ENCODE measurements at places on chromosomes 12 and 14.

DNA sequence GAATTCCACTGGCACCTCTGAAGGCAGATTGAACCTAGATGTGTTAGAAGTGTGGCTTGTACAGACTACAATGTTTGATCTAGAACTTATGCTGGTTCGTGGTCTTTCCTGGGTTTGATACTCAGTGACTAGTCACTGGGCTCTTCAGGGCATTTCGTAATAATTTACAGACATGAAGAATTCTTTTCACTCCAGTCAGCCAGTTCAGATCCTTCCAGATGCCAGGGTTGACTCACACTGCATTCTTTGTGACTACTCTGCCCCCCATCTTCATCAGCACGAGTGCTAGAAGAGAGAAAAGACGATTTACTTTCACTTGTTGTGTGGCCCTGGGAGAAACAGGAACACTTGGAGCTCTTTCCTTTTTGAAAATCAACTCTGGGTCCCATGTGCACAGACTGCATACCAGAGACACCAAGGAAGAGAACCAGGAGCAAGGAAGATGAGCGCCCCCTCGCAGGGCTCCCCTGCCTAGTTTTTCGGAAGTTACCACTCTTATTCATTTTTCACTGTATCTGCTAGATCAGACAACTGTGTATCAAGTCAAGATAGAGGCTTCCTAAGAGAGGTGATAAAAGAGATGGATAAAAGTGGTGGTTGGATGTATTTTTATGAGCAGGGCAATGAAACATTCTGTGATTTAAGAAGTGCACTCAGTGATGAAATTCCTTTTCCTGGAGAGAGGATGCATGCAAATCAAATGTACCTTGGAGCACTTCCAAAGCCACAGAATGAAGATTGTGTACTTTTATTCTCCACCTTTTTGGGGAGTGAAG lies 33.5 kb upstream of the EVL start:
- peaks cover 4% of the 10 kb centered on the region for H3K4me1 ChIP-seq
- H3K27ac ChIP-seq = no peak overlapping the region
- no peak overlapping the region for H3K4me3 ChIP-seq
- DNase-seq = no peak

- no peak overlapping the region for H3K4me3 ChIP-seq
- H3K36me3 ChIP-seq = no peaks in the 10 kb centered on the region
- H3K4me1 ChIP-seq = no peaks in the 10 kb centered on the region
- H3K27ac ChIP-seq = no peak overlapping the region
- no peak for DNase-seq
Measured at GRCh38 chr12:119206348-119207062, 27.8 kb downstream of the HSPB8 start.

- no peaks in the 10 kb centered on the region for H3K36me3 ChIP-seq
- no peaks in the 10 kb centered on the region for H3K4me1 ChIP-seq
- H3K27ac ChIP-seq = no peak overlapping the region
- no peaks in the 10 kb centered on the region for H3K27me3 ChIP-seq
- H3K4me3 ChIP-seq = no peak overlapping the region
Measured at GRCh38 chr12:82527165-82527780, 159.4 kb upstream of the TMTC2 start.

DNA sequence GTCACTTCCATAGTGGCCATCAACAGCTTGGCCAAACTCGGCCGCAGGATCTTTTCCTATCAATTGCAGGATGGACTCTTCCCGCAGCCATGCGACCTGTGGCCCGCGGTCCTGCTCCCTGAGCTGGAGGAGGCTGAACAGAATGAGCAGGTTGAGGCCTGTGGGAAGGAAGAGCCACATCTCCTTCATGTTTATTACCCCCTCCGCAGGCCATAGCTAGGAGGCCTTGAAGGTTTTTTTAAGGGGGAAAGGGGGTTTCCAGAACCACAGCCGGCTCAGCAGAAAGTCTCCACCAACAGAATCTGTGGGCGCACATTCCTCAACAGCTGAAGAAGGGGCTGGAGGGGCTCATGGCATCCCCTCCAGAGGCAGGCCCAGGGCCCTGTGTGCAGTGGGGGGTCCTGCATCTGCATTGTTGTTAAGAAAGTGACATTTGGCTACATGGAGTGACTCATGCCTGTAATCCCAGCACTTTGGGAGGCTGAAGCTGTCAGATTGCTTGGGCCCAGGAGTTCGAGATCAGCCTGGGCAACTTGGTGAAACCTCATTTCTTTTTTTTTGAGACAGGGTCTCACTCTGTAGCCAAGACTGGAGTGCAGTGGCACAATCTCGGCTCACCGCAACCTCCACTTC lies 25.2 kb upstream of the PPP1R13B start:
- H3K4me1 ChIP-seq = no peaks in the 10 kb centered on the region
- no peak overlapping the region for H3K27ac ChIP-seq
- no peaks in the 10 kb centered on the region for H3K36me3 ChIP-seq
- H3K4me3 ChIP-seq = no peak overlapping the region

- no peaks in the 10 kb centered on the region for H3K36me3 ChIP-seq
- H3K4me3 ChIP-seq = no peak overlapping the region
- peaks cover 7% of the 10 kb centered on the region for H3K4me1 ChIP-seq
- no peak for DNase-seq
- no peaks in the 10 kb centered on the region for H3K27me3 ChIP-seq
Measured at GRCh38 chr14:74308695-74309094, 6.0 kb upstream of the ABCD4 start.

- H3K27me3 ChIP-seq = no peaks in the 10 kb centered on the region
- no peaks in the 10 kb centered on the region for H3K36me3 ChIP-seq
- no peak for DNase-seq
- H3K27ac ChIP-seq = no peak overlapping the region
- H3K4me1 ChIP-seq = no peaks in the 10 kb centered on the region
Measured at GRCh38 chr14:34237081-34237480, 225.0 kb downstream of the SPTSSA start.

DNA sequence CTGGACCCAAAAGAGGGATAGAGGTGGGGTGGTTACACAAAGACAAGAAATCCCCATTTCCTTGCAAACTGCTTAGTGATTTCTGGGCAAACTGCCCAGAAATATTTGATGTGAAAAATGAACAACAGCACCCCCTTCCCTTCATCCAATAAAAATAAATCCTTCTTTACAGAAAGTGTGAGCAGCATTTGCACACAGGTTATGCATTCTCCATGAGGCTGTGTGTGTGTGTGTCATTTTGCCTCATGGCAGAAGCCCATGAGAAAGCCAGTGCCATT lies 17.2 kb upstream of the NRXN3 start:
- H3K4me1 ChIP-seq = no peaks in the 10 kb centered on the region
- no peak overlapping the region for H3K27ac ChIP-seq
- H3K36me3 ChIP-seq = no peaks in the 10 kb centered on the region
- peaks cover 4% of the 10 kb centered on the region for H3K27me3 ChIP-seq
- H3K4me3 ChIP-seq = no peak overlapping the region
- DNase-seq = no peak

GRCh38 chr12:106197906-106198623 lies 49.8 kb downstream of the CKAP4 start:
- peaks cover 9% of the 10 kb centered on the region for H3K27me3 ChIP-seq
- no peak overlapping the region for H3K27ac ChIP-seq
- no peaks in the 10 kb centered on the region for H3K36me3 ChIP-seq
- no peaks in the 10 kb centered on the region for H3K4me1 ChIP-seq

DNA sequence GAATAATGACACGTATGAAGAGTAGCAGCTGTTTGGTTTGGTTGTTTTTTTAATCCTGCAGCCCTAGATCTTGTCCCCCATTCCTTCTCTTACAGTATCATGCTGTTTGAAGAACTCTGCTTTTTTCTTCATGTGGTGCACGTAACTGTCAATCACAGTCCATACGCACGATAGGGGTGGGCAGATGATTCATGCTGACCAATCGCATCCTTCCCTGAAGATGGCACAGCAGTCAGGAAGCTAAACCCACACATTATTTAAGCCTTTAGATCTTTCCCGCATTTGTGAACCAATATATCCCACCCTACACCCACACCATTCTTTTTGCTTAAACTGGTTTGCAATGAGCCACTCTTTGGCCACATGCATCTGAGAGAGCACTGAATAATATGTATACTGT lies 158.9 kb upstream of the PLEKHA5 start:
- DNase-seq = no peak
- H3K4me3 ChIP-seq = no peak overlapping the region
- H3K27me3 ChIP-seq = peaks cover 2% of the 10 kb centered on the region
- H3K36me3 ChIP-seq = no peaks in the 10 kb centered on the region
- no peak overlapping the region for H3K27ac ChIP-seq
- no peaks in the 10 kb centered on the region for H3K4me1 ChIP-seq

GRCh38 chr12:93315907-93316622 lies 61.7 kb upstream of the NUDT4 start:
- no peak overlapping the region for H3K27ac ChIP-seq
- H3K4me1 ChIP-seq = no peaks in the 10 kb centered on the region
- DNase-seq = no peak
- no peaks in the 10 kb centered on the region for H3K36me3 ChIP-seq

GRCh38 chr14:22691171-22691570 lies 47.0 kb upstream of the OR6J1 start:
- no peaks in the 10 kb centered on the region for H3K36me3 ChIP-seq
- peaks cover 3% of the 10 kb centered on the region for H3K27me3 ChIP-seq
- no peaks in the 10 kb centered on the region for H3K4me1 ChIP-seq
- DNase-seq = no peak
- H3K27ac ChIP-seq = no peak overlapping the region

DNA sequence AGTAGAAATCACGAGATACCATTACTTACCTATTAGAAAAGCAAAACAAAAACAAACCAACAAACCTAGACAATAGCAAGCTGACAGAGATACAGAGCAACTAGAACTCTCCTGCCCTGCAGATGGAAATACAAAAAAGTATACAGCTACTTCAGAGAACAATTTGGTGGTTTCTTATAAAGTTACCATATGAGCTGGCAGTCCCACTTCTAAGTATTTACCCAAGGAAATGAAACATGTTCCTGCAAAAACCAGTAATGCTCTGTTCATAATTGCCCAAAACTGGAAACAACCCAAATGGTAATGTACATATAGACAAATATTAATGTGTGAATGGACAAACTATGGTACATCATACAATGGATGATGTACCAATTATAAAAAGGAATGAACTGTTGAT lies 31.7 kb downstream of the FUT8 start:
- peaks cover 2% of the 10 kb centered on the region for H3K4me1 ChIP-seq
- H3K4me3 ChIP-seq = no peak overlapping the region
- H3K36me3 ChIP-seq = peaks cover 33% of the 10 kb centered on the region
- DNase-seq = no peak
- no peak overlapping the region for H3K27ac ChIP-seq

DNA sequence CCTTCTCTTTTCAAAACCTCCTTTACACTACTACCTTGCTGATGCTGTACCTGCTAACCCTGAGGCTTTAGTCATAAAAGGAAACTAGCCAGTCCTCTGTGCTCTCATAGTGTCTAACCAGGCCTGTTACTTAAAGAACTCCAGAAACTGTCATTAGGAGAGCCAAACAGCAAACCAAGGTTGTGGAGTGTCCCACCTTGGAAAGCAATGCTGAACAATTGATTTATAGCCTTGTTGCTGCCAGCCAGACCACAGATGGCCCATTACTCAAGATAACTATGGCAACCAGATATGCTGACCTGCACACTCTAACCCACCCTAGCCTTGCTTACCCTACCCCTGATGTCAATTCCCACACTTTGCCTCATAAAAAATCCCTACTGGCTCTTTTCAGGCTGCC lies 26.5 kb upstream of the BCAT1 start:
- H3K27ac ChIP-seq = no peak overlapping the region
- no peaks in the 10 kb centered on the region for H3K4me1 ChIP-seq
- H3K4me3 ChIP-seq = no peak overlapping the region
- H3K27me3 ChIP-seq = no peaks in the 10 kb centered on the region

DNA sequence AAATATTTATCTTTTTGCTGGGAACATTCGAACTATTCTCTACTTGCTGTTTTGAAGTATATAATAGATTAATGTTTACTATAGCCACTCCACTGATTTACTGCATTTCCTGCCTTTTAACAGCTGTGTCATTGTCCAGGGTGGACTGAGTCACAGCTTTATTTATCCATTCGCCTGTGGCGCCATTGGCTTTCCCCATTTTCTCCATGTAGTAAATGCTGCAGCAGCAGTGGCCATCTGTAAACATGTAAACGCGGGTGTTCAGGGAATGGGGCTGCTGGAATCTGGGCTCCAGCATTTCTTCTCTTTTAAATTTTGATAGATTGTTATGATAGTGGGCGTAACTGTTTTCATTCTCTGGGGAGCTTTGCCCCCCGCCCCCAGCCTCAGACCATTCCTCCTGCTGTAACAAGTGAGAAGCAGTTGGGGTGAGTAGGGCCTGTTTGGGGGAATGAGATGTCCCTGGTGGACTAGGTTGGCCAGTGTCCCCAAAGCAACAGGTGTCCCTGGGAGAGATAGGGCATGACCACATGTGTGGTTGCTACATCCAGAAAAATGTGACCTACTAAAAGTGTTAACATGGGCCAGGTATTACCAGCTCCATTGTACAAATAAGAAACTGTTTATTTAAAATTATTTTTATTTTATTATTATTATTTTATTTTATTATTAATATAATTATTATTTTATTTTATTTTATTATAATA lies 32.9 kb downstream of the RIN3 start:
- no peaks in the 10 kb centered on the region for H3K4me1 ChIP-seq
- no peak for DNase-seq
- H3K27me3 ChIP-seq = no peaks in the 10 kb centered on the region
- no peak overlapping the region for H3K4me3 ChIP-seq
- no peak overlapping the region for H3K27ac ChIP-seq

- no peaks in the 10 kb centered on the region for H3K36me3 ChIP-seq
- no peak overlapping the region for H3K4me3 ChIP-seq
- no peak for DNase-seq
- H3K27ac ChIP-seq = no peak overlapping the region
- no peaks in the 10 kb centered on the region for H3K4me1 ChIP-seq
Measured at GRCh38 chr12:48336564-48336963, 14.2 kb downstream of the ZNF641 start.

DNA sequence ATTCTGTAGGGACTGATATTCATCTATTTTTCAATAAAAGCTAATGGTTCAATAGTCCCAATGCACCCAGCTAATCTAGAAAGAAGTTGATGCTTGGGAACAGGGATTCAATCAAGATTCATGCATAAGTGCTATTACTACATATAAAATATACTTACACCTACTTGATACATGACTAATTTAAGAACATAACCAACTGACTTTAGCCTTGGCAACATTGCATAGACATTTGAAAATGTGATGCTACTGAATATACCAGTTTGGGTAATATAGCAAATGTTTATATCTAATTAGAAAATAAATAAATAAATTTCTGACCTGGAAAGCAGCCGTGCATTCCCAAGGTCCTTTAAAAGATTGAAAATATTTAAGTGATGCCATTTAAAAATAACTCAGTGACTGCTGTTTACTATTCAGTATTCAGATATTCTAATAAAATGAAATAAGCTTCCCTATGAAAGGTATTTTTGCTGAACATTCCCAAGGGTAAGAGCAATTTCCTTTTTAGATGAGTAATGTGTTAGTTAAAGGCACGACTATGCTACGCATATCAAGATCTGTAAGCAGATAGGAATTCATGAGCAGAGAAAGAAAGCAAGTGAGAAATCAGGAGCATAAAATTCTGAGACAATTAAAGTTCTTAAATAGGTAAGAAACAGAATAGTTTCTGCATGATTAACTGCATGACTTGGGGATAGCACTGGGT lies 160.6 kb upstream of the SYT1 start:
- H3K4me3 ChIP-seq = no peak overlapping the region
- no peak for DNase-seq
- no peaks in the 10 kb centered on the region for H3K36me3 ChIP-seq
- H3K4me1 ChIP-seq = no peaks in the 10 kb centered on the region
- H3K27me3 ChIP-seq = no peaks in the 10 kb centered on the region
- no peak overlapping the region for H3K27ac ChIP-seq
